ENCODE measurements at places on chromosomes 11 and 22.

- no peak for DNase-seq
Observed at GRCh38 chr11:5992604-5993251, 5.9 kb upstream of the OR52L1 start.

GRCh38 chr22:29125844-29126243, 53.0 kb downstream of the KREMEN1 start:
- no peak for DNase-seq

DNA sequence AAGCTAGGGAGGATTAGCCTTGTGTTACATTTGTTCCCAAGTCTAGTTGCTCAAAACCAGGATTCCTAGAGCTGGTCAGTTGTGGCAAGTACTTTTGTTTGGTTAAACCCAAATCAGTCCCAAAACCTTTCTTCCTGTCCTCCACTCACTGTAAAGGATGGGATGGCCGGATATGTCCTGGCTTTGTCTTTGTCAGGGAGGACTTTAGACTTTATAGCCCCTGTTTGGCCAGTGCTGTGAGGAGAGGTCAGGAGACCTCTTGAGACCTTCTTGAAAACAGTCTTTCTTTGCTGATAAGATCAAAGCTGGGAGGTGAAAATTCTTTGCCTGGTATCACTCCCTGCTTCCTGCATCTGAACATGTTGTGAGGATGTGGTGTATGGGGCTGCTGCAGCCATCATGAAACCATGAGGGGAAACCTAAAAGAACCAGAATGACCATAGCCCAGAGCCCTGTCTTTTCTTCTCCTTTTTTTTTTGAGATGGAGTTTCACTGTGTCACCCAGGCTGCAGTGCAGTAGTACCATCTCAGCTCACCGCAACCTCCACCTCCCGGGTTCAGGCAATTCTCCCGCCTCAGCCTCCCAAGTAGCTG, 43.6 kb upstream of the FTH1 start:
- no peak for DNase-seq

DNA sequence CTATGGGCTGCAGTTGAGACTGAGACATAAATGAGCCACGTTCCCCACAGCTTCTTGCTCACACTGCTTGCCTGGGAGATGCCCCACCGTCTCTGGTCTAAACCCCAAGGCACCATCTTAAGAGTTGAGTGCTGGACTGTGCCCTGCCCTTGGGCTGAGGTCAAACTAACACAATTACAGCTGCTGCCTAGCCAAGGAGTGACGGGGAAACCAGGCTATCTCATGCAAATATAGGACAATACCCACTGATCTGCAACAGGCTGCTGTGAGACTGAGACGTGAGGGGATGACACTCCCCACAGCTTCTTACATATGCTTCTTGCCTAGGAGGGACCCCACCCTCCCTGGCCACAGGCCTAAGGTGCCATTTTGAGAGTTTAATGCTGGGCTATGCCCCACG, 7.8 kb upstream of the MS4A8 start:
- no peak for DNase-seq

GRCh38 chr11:69210310-69211035, 54.7 kb downstream of the SMIM38 start:
- DNase-seq = no peak

DNA sequence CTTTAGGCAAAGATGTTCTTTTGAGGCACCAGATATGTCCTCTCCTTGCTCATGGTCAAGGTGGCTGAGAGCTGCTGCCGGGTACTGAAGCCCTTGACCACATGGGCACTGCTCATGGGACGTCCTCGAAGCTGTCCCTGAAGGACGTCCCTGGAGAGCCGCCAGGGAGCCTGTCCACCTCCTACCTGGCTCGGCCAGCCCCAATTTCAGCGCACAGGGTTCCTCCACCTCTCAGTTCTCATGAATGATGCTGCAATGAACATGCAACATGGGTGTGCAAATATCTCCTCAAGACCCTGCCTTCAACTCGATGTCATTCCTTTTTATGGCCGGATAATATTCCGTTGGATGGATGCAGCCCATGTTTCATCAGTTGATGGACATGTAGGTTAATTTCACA, 24.4 kb upstream of the TOLLIP start:
- DNase-seq = no peak

- no peak for DNase-seq
Observed at GRCh38 chr11:75632962-75633361, 35.9 kb downstream of the MAP6 start.

DNA sequence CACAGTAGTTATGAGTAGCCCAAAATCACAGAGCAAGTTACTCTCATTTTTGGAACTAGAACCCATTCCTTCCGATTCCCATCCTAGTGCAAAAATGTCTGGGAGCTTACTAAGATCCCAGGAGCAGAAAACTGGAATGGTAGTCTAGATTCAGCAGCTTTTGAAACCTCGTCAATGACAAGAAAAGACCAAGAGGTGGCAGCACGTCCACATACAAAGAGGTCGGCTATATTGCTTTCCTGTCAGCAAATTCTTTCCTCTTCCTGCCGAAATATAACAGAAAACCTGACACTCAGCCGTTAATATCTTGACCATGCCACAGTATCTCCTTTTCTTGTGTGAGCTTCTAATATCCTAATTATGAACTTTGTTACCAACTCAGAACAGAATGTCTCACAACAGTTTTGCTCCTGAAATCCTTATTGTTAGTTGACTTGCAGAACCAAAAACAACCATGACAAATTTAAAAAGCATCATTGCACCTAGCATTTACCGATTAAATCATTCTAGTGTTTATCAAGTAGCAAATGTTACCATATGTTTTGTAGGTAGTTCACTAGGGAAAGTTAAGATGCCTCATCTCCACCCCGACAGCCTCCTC, 92.8 kb upstream of the OR9G4 start:
- peak; percentile 16 for DNase-seq

- no peak for DNase-seq
Observed at GRCh38 chr11:3189196-3189843, 24.2 kb upstream of the OSBPL5 start.

DNA sequence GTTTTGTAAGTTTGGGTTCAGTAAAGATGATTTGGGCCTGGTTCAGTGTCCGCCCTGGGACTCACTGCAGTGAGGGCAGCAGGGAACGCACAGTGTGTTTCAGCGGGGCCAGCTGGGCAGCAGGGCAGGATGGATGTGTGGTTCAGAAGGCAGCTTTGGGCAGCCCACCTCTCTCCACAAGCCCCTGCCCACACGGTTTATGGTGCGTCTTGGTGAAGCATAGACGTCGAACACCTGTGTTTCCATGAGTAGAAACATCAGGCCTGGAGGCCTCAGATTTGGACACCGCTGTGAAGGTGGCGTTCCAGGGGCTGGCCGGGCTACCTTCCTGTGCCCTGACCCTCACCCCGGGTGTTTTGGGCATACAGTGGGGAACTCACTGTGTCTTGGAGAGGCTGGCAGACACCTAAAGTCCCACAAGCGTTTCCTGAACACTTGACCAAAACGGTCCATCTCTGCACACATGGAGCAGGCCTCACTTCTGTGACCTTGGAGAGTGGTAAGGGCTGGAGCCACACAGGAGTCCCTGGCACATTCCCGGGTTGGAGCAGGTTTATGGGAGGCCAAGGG, 59.0 kb downstream of the ST14 start:
- DNase-seq = peak; percentile 12

GRCh38 chr22:30502911-30503310, 2.6 kb downstream of the SEC14L4 start:
- DNase-seq = no peak

DNA sequence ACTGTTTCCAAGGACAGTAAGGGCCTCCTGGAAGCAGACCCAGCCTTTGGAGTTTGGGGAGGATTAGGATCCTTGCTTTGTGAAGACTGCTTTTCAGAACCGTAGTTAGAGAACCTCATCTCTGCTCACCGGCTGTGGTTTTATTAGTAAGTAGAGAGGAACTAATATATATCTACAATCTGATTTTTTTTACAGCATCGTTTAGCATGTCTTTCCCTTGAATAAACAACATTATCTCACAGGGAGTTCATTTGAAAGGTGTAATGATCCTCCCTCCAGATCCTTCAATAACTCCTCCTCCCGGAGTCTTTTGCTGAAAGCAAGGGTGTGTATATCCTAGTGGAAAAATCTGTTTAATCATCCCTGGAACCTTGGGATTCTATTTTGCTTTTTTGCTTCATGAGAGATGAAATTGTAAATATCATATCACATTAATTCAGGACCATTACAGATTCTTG, 132.7 kb downstream of the DBX1 start:
- DNase-seq = no peak

DNA sequence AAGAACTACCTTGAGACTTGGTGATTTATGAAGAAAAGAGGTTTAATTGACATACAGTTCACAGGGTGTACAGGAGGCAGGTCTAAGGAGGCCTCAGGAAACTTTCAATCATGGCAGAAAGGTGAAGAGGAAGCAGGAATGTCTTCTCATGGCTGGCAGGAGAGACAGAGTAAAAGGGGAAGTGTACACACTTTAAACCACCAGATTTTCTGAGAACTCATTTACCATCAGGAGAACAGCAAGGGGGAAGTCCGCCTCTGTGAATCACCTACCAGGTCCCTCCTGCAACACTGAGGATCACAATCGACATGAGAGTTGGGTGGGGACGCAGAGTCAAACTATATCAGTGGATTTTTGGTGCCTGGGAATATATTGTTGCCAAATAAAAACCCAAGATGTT, 40.3 kb upstream of the OR5D13 start:
- no peak for DNase-seq

- DNase-seq = no peak
Observed at GRCh38 chr22:36369004-36369921, 18.5 kb downstream of the MYH9 start.

GRCh38 chr11:84645988-84646694, 981.0 kb downstream of the DLG2 start:
- DNase-seq = no peak

DNA sequence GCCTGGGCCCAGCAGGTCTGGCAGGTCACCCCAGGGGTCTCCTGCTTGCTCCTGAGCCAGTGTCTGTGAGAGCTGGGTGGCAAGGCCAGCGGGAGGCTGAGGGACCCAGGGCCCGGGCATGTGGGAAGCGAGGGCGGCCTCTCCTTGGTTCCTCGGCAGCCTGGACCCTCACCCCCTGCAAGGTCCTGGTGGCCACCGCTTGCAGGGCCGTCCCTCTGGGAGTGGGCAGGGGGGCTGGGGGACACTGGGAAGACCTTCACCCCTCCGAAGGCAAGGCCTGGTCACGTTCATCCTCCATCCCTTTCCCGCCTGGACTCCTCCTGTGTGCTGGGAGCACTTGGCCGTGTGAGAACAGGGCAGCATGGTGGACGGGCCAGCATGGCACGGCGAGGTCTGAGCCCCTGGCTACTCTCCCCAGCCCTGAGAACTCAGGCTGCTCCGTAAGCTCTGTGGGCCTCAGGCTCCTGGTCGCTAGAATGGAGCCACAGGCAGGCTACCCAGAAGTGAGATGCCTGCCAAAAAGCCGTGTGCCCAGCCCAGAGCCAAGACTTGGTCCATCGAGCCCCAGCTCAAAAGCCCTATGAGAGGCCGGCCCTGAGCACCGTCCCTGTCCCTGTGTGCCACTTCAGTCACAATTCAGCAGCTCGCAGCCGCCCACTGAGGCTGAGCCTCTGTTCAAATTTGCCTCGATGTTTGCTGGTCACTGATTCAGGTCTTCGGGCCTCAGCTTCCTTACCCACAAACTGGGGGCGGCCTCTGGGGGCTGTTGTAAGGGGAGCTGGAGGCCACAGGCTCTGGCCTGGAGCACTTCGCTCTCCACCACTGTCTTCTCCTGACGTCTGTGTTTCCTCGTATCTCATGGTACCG, 45.0 kb downstream of the IGLL1 start:
- no peak for DNase-seq

DNA sequence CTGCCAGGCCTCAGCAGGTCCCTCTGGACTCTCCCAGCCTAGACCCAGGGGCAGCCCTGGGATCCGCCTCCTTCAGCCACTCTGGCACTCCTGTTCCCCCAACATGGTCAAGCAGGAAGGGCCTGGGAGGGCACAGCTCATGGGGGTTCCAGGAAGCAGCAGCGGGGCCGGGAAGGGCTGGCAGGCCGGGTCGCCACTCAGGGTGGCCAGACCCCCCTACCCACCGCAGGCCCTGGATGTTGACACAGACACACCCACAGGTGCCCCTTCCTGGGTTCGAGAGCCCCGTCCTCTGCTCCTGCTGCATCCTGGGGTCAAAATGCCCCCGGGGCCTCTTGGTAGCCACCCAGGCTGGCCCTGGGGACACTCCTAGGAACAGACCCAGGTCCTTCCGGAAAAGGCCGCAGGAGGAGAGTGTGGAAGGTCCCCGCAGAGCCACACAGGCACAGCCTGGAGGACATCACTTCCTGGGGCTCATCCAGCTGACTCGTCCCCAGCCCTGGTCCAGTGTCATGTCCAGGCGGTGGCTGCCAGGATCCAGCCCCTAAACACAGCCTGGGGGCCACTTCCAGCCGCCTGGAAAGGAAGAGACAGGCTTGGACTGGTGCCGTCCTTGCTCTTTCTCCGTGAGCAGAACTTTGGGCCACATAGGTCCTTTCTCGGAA, 6.8 kb upstream of the PIM3 start:
- no peak for DNase-seq

GRCh38 chr11:68735125-68735524, 16.2 kb downstream of the TESMIN start:
- no peak for DNase-seq

- DNase-seq = no peak
Observed at GRCh38 chr11:67674442-67674871, at the start of gene ALDH3B2. Gene ALDH3B2, minus strand, starts transcription at chr11:67674623. Its CDS starts 7,688 bp downstream, at chr11:67666935.

All from stimulated activated CD4-positive, alpha-beta T cell treated with anti-CD3 and anti-CD28 coated beads, Interleukin-2, amount 100 ng/mL, for 24 hours (primary cell).